ENCODE measurements at places on chromosomes 7 and 10.

DNA sequence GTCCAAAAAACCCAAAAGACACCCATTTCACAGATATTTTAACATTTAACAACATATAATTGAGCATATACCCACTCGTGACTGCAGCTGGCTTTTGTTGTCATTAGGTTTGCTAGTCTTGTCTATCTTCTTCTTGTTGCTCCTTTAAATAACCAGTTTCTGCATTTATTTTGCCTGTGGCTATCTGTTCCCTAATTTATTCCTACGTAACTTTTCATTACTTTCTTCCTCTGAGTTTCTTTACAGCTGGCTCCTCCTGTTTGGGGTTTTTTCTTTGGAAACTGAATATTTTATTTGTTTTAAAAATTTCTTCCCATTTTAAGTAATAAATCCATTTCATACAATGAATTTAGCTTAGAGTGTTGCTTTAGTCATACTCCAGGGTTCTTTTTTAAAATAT lies 14.4 kb downstream of the PILRA start:
- no peak for DNase-seq

DNA sequence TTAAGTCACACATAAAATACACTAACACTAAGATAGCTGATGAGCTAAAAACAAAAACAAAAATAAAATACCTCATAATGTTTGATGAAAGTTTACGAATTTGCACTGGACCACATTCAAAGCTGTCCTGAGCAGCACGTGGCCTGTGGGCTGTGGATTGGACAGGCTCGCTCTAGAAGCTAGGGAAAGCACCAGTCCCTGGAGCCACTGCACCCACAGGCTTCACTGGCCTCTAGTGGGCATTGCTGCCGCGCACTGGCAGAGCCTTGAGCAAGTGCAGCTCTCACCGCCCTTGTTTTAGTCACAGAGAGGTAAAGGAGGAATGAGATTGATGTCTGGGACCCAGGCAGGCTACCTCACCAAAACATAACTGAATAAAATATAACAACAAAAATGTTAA lies 67.6 kb downstream of the PAX2 start:
- DNase-seq = no peak

DNA sequence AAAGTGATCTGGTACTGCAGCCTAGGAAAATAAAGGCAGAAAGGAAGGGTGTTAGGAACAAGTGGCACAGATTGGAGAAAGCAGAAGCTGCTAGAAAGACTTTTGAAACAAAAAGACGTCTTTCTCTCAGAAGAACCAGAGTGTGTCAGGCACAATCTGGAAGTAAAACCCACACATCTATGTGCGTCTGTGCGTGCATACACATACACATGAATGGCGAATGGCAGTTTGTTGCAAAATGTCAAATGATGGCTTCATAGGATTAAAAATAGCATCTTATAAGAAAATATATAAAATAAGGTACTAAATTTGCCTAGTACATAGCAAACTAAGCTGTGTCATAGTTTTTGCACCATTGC lies 246.3 kb downstream of the CDK14 start:
- no peak for DNase-seq

- no peak for DNase-seq
These were observed 38.1 kb downstream of the PRPS1L1 start for GRCh38 chr7:17989546-17989945.

DNA sequence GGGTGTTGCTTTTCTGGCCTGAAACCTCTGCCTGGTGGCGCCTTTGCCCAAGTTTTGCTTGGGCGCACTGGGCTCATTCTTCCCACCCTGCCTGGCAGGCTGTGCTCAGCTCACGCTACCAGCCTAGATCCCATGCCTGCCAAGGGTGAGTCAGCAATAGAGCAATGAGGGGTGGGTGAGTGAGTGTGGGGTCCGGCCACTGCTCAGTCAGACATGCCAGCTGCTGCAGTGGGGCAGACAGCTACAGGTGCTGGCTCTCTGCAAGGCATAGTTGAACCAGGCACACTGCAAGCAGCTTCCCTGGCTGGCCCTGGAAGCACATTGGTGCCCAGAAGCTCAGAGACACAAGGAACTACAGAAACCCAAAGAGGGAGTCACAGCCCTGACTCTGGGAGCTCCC lies 680.9 kb upstream of the LRRTM3 start:
- no peak for DNase-seq

DNA sequence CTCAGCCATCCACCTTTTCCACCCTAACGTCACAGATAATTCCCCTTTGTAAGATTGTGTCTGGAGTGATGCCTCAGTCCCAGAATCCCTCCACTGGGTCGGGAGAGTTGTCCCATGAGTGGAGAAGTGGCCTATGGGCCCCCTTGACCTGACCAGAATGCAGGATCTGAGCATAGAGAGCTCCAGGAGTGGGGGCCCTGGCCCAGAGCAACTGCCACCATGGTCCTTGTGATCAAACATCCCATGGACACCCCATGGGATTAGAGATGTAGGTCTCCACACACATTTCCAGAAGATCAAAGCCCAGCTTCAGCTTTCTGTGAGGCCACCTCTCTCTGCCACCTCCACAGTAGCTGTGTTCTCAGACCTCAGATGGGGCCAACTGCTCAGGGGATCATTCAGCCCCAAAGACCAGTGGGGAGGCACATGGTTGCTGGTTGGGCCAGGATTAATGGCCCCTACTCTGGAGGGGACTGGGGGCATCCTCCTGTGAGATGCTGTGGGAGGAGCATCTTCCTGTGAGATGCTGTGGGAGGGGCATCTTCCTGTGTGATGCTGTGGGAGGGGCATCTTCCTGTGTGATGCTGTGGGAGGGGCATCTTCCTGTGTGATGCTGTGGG lies 28.5 kb upstream of the DPYSL4 start:
- no peak for DNase-seq

DNA sequence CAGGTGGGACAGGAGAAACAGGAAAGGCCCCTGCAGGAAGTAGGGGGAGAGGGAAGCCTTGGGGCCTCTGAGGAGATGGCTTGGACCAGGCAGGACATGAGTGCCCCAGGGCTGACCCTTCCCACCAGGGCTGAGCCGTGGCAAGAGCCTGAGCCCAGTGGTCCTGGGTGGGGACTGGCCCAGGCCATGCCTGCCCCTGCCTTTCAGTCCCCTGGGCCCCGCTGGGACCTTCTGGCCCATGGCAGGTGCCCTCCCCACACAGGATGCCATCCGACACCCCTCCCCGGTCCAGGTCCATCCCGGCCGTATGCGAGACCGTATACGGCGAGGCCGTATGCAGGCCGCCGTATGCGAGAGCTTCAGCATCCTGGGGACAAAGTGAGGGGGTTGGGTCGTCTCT lies 2.0 kb downstream of the GRIFIN start:
- no peak for DNase-seq

- DNase-seq = no peak
These were observed 35.5 kb upstream of the WAPL start for GRCh38 chr10:86556933-86557649.

- DNase-seq = no peak
These were observed 628 bp downstream of the MPLKIP start for GRCh38 chr7:40133561-40134427.

DNA sequence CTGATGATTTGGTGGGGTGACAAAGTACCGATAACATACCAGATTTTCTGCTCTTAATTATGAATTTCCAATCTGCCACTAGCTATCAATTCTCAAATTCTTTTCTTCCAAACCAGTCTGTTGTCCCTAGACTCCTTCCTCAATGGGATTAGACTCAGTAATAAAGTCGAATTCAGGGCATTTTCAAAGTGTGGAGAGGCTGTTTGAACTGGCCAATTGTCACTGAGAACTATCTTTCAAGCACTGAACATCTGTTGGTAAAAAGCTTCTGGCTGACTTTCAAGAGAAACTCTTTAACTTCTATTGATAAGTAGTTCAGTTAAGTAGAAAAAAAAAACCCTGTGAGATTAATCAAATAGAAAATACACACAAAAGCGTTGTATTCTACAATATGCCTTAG lies 108.9 kb downstream of the SAMD9 start:
- DNase-seq = no peak

- no peak for DNase-seq
These were observed 75.7 kb upstream of the SYPL1 start for GRCh38 chr7:106187613-106188350.

DNA sequence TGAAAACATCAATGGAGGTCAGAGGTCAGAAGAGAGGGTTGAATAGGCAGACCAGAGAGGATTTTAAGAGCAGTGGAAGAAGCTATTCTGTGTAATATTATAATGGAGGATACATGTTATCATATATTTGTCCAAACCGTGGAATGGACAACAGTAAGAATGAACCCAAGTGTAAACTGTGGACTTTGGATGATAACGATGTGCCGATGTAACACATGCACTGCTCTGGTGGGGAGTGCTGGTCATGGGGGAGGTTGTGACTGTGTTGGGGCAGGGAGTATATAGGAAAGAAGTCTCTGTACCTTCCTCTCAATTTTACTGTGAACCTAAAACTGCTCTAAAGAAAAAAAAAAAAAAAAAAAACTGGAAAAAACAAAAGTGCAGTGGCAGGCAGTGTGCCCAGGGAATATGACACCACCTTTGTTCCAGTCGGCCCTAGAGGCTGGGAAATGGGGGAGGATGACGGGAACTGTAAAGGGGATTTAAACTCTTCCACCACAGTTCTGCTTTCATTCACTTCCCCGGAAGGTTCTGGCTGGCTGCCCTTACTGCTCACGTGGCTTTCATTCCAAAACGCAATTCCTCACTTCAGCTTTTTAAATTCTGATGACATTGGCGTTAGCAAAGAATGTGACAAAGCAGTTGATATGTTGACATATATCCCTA lies 113.7 kb upstream of the ANKRD1 start:
- no peak for DNase-seq

- DNase-seq = peak; percentile 32
These were observed 16.9 kb downstream of the TCAF1 start for GRCh38 chr7:143884969-143885559.

GRCh38 chr7:57203161-57203791 lies 71.0 kb upstream of the ZNF479 start:
- DNase-seq = no peak

- DNase-seq = no peak
These were observed 5.4 kb upstream of the SUV39H2 start for GRCh38 chr10:14873090-14873760.

DNA sequence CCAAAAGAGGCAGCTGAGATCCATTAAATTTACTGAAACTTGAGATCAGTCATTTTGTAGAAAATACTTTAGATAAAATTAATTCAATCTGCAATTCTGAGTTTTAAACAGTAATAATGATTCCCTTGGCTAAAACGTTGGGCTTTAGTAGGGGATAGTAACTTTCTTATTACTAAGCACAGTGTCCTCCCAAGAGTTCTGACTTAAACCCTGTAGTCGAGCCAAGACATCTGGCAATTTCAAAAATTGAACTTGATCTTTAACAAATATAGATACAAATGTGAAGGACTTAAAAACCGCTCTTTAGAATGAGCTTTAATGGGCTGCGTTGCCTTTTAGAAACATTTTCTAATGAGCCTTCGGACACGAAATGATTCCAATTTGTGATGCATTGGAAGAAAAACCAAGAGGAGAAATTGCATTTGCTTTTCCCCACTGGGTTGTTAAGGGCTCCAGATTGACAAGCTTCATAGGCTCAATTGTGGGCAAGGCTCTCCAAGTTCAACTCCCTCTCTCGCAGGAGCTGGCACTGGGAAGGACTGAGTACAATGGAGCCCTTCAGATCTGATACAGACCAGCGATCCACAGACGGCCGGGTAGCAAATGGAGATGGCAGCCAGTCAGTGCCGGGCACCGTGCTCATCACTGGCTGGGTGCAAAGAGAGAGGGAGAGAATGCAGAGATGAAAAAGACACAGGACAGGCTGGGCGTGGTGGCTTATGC lies 921.3 kb upstream of the AUTS2 start:
- DNase-seq = no peak

DNA sequence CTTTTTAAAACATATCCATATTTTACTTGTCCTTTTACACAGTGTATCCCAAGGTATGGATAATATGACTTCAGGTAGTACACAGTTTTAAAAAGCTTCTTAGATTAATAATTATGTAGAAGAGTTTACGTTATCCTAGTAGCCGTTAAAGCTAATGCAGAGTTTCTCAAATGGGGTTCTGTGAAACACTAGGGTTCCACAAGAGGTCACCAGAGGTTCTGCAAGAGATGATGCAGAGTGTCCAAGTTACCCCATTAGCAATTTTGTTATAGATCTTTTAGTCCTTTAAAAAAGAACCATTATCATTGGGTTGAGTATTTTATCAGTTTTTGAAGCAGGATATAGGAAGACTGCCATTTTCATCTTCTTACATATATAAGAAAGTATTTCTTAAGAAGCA lies 298.9 kb upstream of the HPS1 start:
- DNase-seq = no peak

DNA sequence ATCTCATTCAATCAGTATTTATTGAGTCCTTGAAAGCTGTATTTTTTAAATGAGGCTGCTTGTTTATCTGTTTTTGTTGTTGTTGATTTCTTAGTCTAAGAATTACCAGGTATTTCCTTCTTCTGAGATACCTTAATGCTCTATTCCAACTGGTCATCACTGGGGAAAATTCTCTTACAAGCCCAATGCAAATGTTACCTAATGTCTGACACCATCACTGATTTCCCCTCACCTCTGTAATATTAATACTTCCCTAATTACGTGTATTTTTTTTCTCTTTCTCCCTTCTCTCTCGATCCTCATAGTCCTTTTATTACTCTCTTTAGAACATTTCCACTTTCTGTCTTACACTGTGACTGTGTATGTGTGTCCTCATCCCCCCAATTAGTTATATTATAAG lies 13.9 kb downstream of the HDAC9 start:
- DNase-seq = no peak

GRCh38 chr10:26725837-26726727 lies 28.6 kb downstream of the PDSS1 start:
- no peak for DNase-seq

GRCh38 chr7:90760892-90761291 lies 164.8 kb downstream of the CDK14 start:
- no peak for DNase-seq

DNA sequence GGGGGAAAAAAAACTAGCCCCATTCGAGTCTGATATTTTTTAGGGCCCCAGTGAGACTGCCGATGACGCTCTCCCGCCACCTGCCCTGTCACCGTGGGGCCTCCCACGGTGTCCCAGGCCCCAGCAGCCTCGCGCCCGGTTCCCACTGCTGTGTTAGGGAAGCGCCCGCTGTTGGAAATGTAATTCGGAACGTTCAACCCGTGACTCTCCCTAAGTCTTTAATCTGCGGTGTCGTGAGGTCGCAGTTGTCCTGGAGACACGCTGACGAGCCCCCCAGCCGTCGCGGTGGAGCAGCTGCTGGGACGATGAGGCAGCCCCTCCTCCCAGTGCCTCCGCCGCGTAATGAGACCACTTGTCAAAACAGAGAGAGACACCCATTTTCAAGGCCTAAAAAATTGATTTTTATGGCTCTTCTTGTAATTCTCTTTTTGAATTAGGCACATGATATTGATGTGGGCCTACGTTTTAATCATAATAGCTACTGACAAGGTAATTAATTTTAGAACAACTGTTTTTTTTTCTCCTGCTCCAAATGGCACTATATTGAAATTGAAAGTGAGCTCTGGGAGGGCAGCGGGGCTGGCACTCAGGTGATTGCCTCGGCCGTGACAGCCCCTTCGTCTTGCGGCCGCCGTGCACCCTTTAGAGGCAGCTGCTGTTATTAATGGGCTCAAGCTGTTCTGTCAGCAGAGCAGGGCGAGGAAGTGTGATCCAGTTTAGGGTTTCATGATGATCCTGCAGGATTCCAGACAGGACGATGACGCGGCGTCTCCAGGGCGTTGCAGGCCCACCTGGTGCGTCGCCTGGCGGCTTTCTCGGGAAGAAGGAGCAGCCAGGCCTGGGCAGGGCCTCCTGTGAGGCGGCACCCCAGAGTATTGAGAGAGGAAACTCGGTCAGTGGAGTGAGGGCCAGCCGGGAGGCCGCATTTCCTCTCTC lies 63.3 kb downstream of the NKX6-2 start:
- DNase-seq = no peak

Data from stimulated activated CD8-positive, alpha-beta memory T cell treated with anti-CD3 and anti-CD28 coated beads, Interleukin-15, amount 100 ng/mL, for 48 hours (primary cell).